Activated CD8-positive, alpha-beta memory T cell treated with anti-CD3 and anti-CD28 coated beads for 4 hours (primary cell): ENCODE measurements at places on chromosomes 4 and X.

GRCh38 chrX:27598312-27598711, 8.2 kb downstream of the DCAF8L2 start:
- no peak for DNase-seq

DNA sequence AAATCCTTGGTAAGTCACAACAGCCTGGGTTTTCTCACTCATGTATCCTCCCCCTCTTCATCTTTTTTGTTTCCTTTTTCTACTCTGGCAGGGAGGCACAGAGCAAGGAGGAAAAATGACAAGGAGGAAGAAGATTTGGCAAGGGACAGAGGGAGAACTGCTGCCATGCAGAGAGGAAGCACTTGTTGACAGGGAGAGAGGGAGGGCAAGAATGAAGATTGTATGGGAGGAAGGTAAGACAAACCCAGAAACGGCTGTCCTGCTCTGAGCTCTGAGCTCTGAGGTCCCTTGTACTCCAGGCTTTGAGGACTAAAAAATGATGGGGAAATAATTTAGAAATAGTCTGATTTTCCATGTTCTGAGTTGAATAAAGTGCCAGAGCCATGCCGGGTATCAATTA, 123.9 kb downstream of the DCHS2 start:
- DNase-seq: no peak

GRCh38 chr4:145298885-145299284, 118.5 kb upstream of the OTUD4 start:
- no peak for DNase-seq

DNA sequence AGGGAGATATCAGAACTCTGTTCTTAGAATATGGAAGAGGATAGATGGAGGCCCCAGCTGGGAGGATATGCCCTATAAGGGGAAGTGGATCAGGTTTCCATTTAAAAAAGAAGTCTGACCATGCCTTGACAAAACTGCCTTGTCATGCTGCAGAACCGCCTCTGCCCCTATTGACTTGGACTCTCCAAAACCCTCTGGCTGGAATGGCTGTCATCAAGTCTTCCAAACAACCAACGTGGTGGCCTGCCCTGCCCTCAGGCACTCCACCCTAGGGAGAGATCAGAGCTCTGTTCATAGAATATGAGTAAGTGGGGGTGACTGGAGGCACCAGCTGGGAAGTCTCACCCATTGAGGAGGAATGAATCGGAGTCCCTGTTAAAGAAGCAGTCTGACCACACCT, 114.9 kb downstream of the VSIG4 start:
- no peak for DNase-seq

DNA sequence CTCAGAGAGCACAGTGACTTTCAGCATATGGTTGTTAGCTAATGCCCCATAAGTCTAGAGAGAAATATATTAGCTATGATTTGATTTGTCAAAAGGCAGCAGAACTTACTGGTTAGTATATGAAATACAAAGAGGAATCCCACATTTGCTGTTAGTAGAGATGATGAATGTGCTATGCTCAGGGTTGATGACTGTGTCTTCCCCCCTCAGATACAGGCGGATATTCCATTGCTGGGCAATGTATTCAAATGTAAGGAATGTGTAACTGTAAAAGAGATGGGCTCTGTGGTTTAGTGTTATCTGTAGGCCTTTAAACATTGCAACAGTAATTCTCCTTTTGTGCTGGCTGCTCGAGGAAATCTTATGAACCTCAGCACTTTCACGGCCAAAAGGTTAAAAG, 528.9 kb upstream of the ARX start:
- DNase-seq: no peak

DNA sequence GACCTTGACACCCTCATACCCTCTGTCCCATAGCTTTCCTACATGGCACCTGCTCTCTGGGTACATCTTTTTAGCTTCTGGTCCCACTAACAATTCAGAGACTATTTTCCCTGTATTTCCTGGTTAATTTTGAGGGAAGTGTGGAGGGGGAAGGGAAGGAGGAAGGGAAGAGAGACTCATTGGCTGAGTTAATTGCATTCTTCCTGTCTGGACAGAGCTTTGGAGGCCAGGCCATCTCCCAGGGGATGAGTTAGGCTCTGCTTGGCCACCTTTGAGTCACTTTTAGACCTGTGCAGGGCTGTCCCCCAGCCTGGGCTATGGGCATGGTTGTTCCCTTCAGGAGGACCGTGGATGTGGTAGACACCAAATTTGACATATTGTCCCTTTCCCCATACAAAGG, 167.9 kb upstream of the PGRMC2 start:
- no peak for DNase-seq

DNA sequence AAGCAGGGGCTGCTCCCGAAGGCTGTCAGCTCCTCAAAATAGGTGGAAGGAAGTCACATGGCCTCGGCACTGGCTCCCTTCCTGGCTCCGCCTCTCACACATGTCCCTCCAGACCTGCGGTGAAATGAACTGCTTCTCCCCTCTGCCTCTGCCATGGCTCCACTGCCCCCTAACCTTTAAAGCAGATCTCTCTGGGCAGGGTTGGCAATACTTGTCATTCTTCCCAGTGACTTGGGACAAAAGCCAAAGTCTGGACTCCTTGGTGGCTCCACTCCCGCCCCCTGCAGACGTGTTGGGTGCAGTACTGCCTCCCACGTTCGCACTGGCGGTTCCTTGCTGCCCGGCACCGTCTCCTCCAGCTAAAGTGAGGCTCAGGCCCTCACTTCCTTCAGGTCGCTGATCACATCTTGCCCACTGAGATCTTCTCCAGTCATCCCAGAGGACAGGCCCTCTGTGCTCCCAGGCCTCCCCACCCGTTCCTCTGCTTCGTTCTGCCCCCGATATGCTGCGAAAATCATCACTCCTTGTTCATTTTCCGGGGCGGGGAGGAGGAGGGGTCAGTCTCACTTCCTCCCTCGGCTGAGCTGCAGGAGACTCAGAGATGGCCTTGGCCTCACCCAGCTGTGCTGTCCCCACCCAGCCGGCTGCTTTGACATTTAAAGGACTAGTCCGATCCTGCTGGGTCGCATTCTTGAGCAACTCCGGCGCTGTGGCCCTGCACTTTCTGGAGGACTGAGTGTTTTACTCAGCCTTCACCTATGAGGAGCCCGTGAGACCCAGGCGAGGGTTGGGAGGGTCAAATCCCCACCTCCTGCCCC, 97.4 kb downstream of the PHKA2 start:
- no peak for DNase-seq

GRCh38 chr4:16187455-16187854, 38.8 kb downstream of the TAPT1 start:
- DNase-seq: no peak

GRCh38 chr4:7030856-7031255, 12.3 kb upstream of the TADA2B start:
- no peak for DNase-seq

DNA sequence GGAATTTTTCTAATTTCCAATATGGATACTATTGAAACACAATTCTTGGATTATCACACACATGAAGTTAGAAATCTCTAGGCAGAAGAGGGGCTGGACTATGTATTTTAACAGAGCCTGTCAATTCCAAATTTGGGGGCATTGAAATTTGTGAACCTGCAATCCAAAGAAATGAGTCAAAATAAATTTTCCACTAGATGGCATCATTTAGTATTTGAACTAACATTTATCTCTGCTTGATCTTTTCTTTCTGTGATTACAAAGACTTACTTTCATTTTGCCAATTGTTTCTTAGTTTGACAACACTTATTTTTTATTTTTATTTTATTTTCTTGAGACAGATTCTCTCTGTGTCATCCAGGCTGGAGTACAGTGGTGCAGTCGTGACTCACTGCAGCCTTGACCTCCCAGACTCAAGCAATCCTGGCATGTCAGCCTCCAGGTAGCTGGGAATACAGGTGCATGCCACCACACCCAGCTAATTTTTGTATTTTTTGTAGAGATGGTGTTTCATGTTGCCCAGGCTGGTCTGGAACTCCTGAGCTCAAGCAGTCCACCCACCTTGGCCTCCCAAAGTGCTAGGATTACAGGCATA, 2.7 kb upstream of the PYURF start:
- DNase-seq: no peak

DNA sequence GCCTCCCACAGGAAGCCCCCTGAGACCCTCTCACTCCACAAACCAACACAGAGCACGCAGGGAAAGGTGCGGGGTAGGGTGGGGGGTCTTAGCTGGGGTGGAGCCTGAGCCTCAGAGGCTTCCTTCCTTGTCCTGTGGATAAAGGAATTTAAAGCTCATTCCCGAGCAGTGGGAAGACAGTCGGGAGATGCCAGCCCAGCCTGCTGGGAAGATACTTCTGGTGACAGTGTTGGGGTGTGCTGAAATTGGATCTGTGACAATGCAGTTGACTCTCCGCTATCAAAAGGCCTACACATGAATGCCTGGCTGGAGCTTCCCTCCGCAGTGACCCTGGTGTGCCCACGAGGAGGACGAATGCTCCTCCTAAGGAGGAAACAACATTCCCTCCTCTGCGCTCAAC, 45.5 kb downstream of the JAKMIP1 start:
- DNase-seq: no peak

- DNase-seq: no peak
Measured at GRCh38 chrX:103063191-103063845, 653 bp downstream of the BEX1 start.

- DNase-seq: no peak
Measured at GRCh38 chr4:78653655-78654054, 102.1 kb downstream of the ANXA3 start.

- no peak for DNase-seq
Measured at GRCh38 chrX:39337451-39337850, 536.2 kb downstream of the MID1IP1 start.

- DNase-seq: no peak
Measured at GRCh38 chr4:128009428-128009827, 44.2 kb downstream of the ABHD18 start.

DNA sequence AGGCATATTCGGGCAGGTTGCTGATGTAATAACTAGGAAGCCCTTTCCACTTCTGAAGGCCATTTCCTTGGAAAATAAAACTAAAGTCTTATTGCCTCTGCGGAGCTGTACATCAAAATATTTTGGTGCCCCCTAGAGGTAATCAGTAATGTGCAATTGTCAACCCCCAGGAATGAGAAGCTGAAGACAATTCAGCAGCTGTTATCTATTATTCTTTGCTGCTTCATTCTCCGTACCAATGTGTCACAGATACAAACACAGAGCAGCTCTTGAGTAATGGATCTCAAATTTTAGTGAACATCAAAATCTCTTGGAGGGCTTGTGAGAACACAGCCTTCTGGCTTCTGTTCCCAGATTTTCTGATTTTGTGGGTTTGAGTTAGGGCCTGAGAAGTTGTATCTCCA, 3.5 kb upstream of the SLIT2 start:
- no peak for DNase-seq

DNA sequence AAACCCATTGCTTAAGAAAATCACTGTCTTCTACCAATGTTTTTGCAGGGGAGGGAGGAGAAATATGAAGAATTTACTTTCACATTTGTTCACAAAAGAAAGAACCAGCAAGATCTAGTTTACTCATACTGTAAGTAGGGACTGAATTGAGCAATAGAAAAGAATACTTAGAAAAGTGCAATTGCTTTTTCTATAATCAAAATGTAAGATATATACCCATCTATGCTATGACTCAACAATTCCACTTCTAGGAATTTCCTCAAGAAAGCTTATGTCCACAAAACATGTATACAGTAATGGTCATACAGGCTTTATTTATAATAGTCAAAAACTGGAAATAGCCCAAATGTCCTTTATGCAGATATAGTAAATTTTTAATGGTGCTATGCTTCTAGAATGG, 196.4 kb downstream of the LRBA start:
- no peak for DNase-seq

- DNase-seq: no peak
Measured at GRCh38 chr4:62676962-62677361, 1476.8 kb downstream of the ADGRL3 start.

DNA sequence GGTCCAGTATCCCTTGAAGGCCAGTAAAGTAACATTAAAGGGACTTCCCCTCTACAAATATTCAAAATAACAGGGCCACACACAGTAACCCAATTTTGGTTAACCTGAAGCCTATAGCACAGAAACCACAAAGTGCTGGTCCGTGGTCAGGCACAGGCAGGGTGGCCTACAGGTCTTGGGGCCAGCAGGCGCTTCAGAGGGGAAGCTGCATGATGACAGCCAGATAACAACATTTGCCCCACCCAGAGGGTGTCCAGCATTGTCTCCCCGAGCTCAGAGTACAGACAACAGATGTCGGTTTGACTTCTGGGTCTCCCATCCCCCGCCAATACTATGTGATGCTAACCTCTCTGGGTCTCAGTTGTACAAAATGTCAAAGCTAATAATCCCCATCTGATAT, 51.1 kb downstream of the SH3KBP1 start:
- DNase-seq: no peak

- DNase-seq: no peak
Measured at GRCh38 chrX:150478496-150479492, 89.6 kb upstream of the MTM1 start.

- no peak for DNase-seq
Measured at GRCh38 chr4:41069838-41070237, 144.5 kb downstream of the APBB2 start.

DNA sequence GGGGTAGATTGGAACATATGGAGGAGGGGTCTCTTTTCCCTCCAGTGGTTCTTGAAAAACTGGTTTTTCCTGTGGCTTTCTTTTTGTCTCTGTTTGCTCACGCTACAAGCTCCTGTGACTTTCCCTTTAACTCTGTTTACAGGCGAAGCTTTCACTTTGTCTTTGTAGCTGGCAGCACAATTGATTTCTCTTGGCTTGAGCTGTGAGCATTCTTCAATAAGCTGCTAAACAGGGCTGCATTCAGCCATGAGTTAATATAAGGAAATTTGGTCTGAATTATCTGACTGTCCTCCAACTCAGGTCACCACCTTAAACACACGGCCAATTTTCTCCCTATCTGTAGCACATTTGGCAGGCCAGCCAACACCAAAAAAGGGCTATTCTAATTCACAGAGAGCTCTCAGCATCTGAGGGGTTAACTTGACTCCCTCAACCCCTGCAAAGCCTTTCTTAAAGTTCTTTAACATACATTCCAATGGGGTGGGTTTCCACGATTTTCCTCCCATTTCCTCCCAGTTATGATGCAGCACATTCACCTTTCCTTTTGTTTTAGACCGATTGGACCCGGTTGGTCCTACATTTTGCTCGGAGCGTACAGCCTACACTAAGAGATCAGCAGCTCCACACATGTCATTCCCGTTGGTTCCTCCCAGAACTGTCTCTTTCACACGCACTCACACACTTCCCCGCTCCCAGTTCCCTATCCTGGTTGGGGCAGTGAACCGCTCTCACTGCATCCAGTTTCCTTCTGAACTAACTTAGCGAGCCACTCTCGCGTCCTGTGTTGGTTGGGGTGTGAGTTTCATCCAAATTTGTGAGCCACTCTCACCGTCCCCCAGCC, 45.4 kb downstream of the UGT2A3 start:
- DNase-seq: no peak

DNA sequence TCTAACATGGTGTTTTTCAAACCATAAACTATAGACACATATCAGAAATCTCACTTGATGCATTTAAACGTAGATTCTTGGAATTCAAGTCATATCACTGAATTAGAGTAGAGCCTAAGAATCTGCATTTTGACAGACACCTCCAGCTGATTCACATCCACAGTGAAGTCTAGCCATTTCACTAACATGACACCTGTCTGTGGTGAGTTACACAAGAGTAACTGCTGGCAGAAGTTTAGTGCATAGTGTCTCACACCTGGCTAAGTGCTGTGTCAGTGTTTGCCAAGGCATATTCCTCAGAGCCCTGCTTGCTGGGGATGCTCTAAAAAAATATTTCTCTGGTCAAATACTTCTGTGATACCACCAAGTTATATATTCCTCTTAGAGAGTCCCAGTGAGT, 237.5 kb upstream of the DIAPH2 start:
- no peak for DNase-seq
